Foreskin fibroblast (primary cell): ENCODE measurements at places on chromosomes 3 and 15.

DNA sequence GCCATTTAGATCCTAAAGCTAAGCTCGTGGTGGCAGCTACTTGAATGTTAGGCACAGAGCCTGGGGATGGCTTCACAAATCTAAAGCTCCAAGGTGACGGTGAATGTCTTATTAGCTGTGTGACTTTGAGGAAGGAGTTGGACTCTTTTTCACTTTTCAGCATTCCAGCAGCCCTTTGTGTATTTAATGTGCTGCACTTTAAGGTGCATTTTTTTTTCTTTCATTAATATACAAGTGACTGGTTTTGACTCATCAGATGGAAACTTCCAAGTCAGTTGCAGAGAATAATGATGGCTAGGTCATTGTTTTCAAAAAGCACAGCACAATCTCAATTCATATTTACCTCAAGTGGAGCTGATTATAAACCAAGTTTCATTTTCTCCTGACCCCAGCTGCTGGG lies 55.8 kb downstream of the TMED3 start:
- DNase-seq, result no peak

DNA sequence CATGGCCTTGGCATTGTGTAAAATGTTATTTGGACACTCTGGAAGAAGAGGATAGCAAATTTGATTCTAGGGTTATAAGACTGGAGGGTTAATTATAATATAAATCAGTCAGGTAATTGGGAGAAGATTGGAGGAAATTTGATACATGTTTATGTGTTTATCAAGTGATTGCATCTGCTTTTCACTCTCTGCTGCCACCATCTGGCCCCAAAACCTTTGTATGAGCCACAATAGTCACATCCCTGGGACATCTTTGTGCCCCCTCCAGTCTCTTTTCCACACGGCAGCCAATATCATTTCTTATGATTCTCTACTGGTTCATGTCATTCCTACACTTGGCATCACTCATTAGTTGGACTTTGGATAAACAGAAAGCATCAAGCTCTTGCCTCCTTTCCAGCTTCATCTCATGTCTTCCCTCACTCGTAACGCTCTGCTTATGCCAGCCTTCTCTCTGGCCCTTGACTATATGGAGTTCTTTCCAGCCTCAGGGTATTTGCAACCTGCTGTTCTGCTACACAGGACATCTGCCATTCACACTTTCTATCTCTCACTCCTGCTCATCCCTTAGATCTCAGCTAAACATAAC lies 602.3 kb upstream of the SUCLG2 start:
- no peak for DNase-seq

DNA sequence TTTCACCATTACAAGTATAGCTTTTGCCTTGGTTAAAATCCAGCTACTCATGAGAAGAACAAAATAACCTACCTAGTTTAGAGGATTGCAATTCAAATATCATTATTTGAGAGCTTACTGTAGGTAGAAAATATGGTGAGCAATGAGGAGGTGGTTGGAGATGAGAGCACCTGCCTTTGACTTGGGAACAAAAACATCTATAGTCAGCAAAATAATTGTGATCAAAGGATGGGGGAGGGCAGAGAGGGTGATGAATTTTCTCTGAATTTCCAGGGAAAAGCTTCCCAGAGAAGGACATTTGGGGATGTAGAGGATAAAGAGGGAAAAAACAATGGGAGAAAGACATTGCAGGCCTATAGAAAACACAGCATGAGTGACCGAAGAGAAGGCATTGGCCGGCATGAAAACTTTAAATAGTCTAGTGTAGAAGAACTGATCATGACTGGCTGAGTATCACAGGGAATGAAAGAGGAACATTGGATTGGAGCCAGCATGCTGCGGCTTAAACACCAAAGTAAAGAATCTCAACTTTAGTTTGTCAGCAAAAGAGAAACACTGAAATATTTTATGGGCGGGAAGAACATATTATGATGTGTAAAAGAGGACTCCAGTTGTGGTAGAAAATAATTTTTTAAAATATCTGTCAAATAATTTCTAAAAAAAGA lies 581.3 kb downstream of the UNC13C start:
- DNase-seq, result no peak

DNA sequence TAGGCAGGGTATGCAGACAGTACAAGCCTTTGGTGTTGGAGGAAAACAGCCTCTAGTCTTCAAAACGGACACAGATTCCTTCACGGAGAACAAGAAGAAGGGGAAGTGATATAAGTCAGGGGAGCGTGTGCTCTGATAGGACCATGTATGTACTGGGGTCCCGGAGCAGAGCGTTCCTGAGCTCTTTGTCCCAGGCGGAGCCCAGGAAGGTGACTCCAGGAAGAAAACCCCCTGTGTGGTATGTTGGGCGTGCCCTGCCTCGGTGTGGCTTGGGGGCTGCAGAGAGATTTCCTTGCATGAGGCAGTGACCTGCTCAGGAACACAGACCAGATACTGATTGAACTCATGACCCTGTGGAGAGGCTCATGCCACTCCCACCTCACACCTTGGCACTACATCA lies 21.7 kb downstream of the MELTF start:
- DNase-seq, result no peak

DNA sequence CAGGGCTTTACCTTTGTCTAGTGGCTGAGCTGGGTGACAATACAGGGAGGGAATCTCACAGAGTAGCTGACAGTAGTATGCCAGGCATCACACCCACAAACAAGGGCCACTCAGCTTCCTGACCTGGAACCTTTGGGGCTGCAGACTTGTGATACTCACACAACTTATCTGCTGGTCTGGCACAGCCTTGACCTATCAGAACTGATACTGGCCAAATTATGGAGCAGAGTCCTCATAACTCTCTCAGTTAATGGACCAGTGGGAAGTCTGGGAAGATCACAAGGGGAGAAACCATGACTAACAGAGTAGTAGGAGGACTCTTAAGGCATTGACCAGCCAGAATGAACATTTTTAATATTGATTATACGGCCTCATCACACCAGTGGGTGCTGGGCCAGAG lies 19.4 kb downstream of the MRPL46 start:
- DNase-seq, result no peak

DNA sequence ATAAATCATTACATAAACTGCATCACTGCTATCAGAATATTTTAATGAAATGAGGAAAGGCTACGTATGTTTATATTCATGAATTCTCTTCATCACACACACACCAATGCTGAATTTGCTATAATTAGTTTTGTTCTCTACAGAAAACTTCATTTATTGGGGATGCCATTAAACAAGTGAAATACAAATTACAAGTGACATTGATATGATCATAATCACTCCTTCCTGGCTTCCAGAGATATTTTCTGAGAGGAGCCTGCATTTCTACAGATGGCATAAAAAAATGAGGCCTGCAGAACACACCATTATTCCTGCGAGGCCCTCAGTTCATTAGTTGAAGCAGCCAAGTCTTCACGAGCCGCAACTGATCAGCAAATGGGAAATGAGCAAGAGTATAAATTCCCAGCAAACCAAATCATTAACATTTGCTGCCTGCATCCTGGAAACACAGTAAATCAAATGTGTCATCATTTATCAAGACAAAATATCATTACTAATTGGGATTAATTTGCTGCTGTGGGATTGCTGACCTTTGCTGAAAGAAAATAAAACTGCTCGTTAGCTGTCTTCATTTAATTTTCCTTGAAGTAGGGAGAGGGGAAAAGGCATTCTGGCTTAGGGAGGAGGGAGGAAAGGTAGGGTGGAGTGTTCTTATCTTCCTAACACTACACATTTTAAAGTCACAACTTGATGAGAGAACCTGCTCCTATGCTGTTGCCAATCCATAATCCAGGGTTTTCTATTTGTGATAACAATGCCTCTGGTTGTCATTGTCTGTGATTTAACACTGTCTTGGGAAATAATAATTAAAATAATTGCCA lies 921.9 kb downstream of the SQOR start:
- no peak for DNase-seq

GRCh38 chr3:127209155-127209839 lies 16.4 kb downstream of the PRR23E start:
- no peak for DNase-seq

GRCh38 chr3:101851850-101852714 lies 2.8 kb downstream of the NFKBIZ start:
- no peak for DNase-seq

GRCh38 chr15:67089217-67090193 lies 24.1 kb downstream of the SMAD3 start:
- peak; percentile 71 for DNase-seq

GRCh38 chr15:74458473-74458872 lies 2.5 kb downstream of the UBL7 start:
- no peak for DNase-seq

DNA sequence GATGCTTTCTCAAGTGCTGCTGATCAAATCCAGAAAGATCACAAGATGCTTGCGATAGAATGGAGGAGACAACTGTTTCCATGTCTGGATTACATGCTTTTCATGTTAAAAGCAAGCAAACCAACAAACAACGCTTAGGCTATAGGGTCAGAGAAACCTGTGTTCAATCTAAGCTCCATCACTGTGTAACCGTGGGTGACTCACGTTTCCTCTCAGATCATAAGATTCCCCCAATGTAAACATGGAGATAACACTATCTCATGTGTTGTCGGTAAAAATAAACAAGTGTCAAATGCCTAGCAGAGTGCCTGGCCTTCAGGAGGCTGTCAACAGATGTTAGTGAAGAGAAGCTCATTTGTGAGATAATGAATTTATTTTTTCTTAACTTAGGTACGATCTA lies 907.8 kb downstream of the NTRK3 start:
- peak; percentile 30 for DNase-seq

DNA sequence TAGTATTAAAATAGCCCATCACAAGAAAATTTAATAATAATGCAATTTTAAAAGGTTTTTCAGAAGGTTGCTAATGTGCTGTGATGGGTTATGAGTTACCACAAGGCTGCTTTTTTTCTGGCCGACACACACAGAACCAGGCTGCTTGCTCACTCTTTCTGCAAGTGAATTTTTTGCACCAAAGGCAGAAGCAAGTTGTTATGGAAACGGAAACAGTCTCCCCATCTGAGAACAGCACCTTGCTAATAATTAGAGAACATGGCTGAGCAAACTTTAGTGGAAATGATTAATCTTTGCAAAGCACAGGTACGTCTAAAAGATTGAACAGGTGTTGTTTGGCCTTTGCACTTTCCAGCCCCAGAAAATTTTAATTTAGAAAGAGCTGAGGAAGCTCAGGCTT lies 51.0 kb downstream of the CACNA2D3 start:
- no peak for DNase-seq

DNA sequence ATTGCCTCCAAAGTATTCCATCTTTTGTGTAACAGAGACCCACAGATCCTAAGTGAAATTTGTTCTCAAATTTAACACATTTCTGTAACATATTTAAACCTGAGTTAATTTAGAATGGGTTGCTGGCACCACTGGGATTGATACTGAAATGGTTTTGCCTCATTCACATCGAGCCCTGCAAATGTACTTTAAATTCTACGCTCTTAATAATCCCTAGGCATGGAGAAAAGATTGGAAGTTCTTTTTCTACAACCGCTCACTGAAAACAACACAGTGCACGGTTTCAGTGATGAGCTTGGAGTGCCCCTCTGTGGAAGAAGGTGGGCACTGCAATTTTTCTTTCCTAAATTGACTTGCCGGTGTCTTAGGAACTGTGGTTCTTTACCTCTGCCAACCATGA lies 109.9 kb upstream of the ATP11B start:
- peak; percentile 82 for DNase-seq

DNA sequence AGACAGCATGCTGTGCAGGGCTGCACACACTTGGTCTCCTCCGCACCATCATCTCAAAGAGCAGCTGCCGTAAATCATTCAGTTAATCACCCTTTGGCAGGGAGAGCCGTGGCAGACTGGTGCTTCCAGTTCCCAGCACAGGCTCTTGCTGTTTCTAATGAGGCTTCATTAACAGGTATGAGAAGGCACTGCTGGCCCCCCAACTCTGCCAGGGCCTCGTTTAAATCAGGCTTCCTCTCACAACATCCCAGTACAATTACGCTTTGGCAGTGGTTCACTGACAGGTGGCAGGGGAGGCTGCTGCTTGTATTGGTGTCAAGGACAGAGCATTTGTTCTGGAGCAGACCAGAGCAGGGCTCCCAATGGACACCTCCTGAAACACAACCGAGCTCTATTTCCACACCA lies 77.1 kb downstream of the BFSP2 start:
- no peak for DNase-seq

GRCh38 chr3:127172781-127173515 lies 20.0 kb upstream of the PRR23E start:
- DNase-seq, result peak; percentile 92

GRCh38 chr3:149936812-149937230 lies 33.9 kb downstream of the PFN2 start:
- peak; percentile 80 for DNase-seq

- DNase-seq, result no peak
Measured at GRCh38 chr3:156646958-156647357, 27.4 kb upstream of the TIPARP start.

DNA sequence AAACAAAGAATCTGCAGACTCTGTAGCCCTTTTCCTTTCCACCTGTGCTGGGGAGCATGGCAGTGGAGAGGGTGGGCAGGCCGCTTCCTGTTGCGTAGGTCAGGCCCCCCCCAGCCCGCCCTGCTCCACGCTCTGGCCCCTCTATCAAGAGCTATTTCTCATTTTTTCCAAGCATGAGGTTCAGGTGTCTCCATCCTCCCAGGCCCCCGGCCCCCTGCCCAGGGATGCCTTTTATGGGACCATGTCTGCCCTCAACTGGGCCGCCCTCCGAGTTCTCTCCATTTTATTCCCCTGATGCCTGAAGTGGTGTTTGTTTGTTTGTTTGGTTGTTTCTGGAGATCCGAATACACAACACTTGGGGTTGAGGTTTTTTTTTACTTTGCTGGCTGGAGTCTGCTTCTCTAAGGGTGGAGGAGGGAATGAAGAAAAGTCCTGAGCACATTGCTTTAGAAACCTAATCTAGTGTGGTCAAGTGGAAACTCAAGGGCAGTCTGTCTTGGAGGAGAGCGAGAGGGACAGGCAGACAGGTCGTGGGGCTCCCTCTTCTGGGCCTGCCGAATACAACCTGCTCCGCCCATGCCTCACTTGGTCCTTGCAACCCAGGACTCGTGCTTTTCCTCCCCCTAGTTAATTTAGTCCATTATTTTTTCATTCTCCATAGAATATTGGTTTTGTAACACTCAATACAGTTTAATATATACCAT lies 176.5 kb upstream of the LYSMD4 start:
- DNase-seq, result no peak

- DNase-seq, result no peak
Measured at GRCh38 chr3:77065750-77066149, 25.9 kb downstream of the ROBO2 start.

DNA sequence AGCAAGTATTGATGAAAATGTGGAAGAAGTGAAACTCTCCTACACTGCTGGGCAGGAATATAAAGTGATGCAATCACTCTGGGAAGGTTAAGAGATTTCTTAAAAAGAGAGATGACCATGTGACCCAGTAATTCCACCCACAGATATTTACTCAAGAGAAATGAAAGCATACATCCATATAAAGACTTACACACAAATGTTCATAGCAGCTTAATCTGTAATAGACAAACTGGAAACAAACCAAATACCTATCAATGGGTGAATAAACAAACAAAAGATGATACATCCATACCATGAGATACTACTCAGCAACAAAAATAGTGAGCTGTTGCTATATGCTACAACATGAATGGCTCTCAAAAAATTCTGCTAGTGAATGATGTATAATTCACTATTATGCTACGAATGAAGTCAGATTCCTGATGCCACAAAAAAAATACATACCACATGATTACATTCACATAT lies 463.3 kb downstream of the MAGI1 start:
- peak; percentile 85 for DNase-seq

- DNase-seq, result no peak
Measured at GRCh38 chr3:77142578-77142977, 102.7 kb downstream of the ROBO2 start.
